ENCODE measurements at places on chromosomes 3 and 15.

DNA sequence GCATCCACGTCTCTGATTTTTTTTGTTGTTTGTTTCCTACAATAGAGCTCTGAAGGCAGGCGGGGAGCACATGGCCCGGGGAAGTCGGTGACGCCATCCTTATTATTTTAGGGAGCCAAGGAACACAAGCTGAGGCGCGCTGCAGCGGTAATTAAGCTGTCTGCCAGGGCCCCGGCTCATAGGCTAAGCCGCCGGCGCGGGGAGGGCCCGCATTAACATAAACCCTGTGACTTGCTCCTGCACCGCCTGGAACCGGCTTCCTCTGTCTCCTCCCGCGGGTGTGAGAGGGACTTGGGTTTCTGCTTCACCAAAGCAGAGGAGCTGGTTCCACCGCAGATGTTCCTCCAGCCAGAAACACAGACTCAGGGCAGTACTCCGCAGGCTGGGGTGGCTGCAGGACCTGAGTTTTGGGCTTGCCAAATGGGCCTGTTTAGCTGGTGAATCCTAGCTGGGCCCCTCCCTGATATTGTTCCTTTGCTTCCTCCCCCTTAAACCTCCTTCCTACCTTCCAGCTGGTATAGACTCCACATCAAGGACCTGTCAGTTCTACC lies 25.3 kb downstream of the ANP32A start:
- no peak for DNase-seq

DNA sequence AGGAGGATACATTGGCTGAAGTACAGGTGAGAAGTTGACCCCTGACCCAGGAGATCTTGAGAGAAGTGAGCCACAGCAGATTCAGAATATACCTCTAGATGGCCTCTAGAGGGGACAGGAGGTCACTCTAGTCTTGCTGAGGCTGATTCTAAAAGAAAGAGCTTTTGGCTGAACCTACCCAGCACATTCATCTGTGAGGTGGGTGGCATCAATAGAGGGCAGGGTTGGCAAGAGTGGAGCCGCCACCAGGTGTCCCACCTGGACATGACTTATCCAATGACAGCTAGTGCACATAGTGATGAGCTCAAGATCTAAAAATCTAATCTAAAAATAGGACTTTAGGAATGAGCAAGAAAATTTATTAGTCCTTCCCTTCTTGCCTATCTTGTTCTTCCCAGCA lies 51.6 kb downstream of the CYP19A1 start:
- DNase-seq = no peak

DNA sequence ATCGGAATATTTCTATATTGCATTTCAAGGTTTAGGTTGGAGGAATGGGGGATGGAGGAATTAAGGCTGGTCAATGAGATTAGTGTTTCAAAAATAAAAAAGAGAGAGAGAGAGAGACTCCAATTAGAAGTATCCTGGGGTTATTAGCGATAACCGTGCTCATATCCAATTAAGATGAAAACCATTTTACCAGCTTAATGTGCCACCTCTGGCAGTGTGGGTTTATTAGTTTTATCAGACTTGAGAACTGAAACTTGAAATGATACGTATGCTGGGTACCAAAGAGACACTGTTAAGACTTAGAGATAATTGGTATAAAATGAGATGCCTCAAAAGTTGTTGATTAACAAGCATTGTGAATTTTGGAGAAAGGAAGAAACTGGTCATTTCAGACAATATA lies 251.5 kb upstream of the NR2F2 start:
- no peak for DNase-seq

GRCh38 chr3:48543271-48543866 lies 13.2 kb downstream of the PFKFB4 start:
- no peak for DNase-seq

GRCh38 chr3:169694117-169694516 lies 30.6 kb upstream of the MECOM start:
- no peak for DNase-seq

- DNase-seq = no peak
These were observed 2.1 kb downstream of the ATP2B2 start for GRCh38 chr3:10503217-10503796.

DNA sequence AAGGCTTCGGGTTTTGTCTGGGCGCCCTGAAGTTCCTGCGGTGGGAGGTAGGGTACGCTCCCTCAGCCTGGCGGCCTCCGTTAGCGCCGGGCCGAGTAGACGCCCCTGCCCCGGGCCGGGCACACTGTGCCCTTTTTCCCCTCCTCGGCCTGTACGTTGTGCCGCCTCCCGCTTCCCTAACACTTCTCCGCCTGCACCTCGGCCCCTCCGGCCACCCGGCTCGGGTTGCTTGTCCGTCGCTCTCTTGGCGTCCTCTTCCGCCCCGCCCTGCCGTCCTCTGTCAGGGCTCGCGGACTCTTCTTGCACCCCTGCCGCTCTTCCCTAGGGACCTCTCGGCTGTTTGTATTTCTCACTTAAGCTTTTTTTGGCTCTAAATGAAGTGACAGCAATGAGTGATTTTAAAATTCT lies 384 bp downstream of the KNL1 start:
- no peak for DNase-seq
